ENCODE measurements at places on chromosomes 11 and 22.

GRCh38 chr11:134252346-134253187 lies 585 bp downstream of the THYN1 start:
- no peak for DNase-seq

- DNase-seq, result no peak
Observed at GRCh38 chr11:17004486-17005148, 9.6 kb downstream of the PLEKHA7 start.

- no peak for DNase-seq
Observed at GRCh38 chr11:1053121-1053901, 16.8 kb upstream of the MUC6 start.

DNA sequence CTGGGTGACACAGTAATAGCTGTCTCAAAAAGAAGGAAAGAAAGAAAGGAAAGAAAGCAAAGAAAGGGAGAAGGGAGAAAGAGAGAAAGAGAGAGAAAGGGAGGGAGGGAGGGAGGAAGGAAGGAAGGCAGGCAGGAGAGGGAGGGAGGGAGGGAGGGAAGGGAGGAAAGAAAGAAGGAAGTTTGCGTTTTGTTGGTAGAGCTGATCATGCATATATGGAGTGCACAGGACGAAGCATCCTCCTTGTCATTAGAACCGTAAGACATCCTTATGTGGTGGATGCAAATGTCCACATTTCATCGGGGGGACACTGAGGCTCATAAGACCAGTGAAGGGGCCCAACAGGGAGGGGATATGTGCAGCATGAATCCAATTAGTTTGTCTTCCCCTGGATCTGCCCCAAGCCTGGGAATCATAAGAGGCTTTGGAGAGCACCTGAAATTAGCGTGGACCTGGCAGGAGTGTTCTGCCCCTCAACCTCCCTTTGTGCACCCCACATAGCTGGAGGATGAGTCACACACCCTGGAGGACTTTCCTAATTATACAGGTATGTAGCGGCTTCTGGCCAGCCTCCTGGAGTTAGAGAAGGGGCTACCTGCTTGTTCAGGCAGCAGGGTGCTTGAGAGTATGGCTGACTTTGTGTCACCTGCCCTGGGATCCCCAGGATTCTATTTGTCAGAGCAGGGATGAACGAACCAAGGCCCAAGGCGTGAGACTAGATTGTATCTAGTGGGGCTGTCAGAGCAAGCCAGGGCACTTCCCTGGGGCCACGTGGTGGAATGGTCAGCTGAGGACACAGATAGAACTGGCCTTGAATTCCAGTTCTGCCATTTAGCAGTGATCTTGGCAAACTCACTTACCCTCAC lies 119.7 kb upstream of the CD82 start:
- DNase-seq, result no peak

DNA sequence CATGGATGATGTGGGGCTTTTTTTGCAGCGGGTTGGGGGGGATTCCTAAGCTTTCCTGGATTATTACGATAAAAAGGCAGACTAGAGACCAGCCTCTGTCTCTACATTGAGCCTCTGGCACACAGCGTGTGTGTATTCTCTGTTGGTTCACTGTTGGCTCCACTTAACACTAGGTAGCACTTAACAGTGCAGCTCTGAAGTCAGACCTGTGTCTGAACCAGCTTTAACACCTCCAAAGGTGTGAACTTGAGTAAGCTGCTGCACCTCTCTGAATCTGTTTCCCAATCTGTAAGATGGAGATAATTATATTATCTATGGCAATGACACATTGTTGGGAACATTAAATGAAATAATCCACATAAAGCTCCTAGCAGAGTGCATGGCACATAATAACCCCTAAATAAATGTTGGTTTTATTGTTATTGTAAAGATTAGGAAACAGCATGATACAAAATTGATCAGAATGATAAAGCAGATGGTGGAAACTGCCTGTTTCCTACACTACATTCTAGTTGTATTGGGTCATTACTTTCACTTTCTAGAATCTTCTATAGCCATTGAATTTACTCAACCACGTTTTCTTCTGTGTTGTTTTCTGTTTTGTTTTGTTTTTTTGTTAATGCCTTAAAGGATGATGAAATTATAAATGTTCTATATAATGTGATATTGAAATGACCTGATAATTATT lies 108.4 kb downstream of the ARL14EP start:
- no peak for DNase-seq
